Cardiac muscle cell (in vitro differentiated cells and primary cell): ENCODE measurements at places on chromosomes 13 and 19. TPM values are rescaled to one million over a fixed set of nuclear protein-coding genes. Genes with fewer than 3 reads are reported as not detected.
A peak's percentile ranks its signal among the peaks of the same experiment; 100 is the strongest.

The ZSCAN1 gene
- total RNA-seq = 31.9 and 38.4 TPM in 2 replicates

The CNFN gene
- total RNA-seq = 0.95 and 8.2 TPM in 2 replicates

The AMER2 gene
- under 0.01 and 0.09 TPM in 2 replicates for total RNA-seq

The SLC25A23 gene
- 157 and 207 TPM in 2 replicates for total RNA-seq

The GPR42 gene
- 0.33 and 0.42 TPM in 2 replicates for total RNA-seq

The SHISA7 gene
- total RNA-seq = not detected in 2 replicates

The ZNF737 gene
- total RNA-seq = 16.3 and 18.7 TPM in 2 replicates

The TDRD3 gene
- total RNA-seq = 20.1 and 29.5 TPM in 2 replicates

The ANGPTL8 gene
- total RNA-seq = 1.5 TPM in 1 of 2 replicates, not detected in the other

The RAB3A gene
- total RNA-seq = 11.3 and 13.0 TPM in 2 replicates

The ATP1A3 gene
- 4.5 and 6.1 TPM in 2 replicates for total RNA-seq

The CGB3 gene
- total RNA-seq = not detected in 2 replicates

DNA sequence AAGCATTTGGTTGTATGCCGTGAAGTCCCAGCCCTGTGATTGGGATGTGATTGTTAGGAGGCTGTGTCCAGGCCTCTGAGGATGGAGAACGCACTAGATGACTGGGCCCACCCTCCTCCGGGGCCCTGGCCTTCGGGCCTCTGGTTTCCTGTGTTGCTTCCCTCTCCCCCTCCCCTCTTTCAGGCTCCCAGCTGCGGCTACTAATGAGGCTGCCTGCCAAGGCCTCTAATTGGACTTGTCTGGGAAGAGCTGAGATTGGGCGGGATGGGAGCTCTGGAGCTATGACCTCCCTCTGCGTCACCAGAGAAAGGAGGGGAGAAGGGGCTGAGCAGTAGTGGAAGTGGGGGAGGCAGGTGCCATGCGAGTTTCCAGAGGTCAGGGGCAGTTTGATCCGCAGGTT is 9.9 kb downstream of the PTH2 start:
- H3K36me3 ChIP-seq = no peaks in the 10 kb centered on the region
- H3K4me1 ChIP-seq = peaks cover 14% of the 10 kb centered on the region
- no peak for DNase-seq
- H3K27me3 ChIP-seq = no peaks in the 10 kb centered on the region
- H3K4me3 ChIP-seq = no peak overlapping the region

GRCh38 chr13:71316792-71317363 is 550.1 kb downstream of the DACH1 start:
- H3K27me3 ChIP-seq = no peaks in the 10 kb centered on the region
- no peaks in the 10 kb centered on the region for H3K36me3 ChIP-seq
- H3K4me1 ChIP-seq = no peaks in the 10 kb centered on the region
- no peak overlapping the region for H3K4me3 ChIP-seq
- no peak for DNase-seq

DNA sequence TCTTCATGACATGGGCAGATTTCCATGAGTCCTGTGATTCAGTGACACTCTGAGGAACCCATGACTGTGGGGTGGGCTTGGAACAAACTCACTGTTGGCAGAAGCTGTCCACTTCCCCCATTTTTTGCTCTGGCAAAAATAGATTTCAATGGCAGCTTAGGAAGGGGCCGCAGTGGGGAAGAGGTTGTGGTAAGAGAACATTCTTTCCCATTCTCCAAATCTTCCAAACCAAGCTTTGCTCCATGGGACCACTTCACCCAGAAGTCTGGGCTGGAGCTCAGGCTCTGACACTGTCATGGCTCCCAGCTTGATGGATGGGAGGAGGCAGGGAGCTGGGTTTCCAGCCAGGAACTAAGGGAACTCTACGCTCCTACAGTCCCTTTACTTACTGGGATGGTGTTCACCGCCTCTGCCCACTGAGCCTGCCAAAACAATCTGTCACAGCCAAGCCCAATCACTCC is 24.9 kb upstream of the MEDAG start:
- no peaks in the 10 kb centered on the region for H3K4me1 ChIP-seq
- no peaks in the 10 kb centered on the region for H3K27me3 ChIP-seq
- no peak for DNase-seq

DNA sequence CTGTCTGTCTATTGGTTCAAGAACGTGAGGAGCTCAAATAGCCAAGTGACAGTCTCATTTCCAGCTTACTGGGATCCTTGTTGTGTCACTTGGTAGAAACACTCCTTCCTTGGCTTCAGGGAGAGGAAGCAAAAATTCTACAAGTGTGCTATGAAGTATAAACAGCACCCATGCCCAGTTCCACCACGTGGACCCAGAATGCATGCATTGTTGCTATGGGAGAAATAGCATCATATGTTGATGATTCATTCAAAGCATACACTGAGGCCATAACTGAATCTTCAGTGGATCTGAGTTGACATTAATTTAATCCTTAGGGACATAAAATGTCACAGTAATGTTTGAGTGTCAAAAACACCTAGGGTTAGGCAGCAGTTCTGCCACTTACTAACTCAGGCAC is 199.0 kb upstream of the RXFP2 start:
- no peak for DNase-seq
- no peak overlapping the region for H3K27ac ChIP-seq
- no peaks in the 10 kb centered on the region for H3K27me3 ChIP-seq
- H3K4me1 ChIP-seq = no peaks in the 10 kb centered on the region
- no peaks in the 10 kb centered on the region for H3K36me3 ChIP-seq
- no peak overlapping the region for H3K4me3 ChIP-seq

DNA sequence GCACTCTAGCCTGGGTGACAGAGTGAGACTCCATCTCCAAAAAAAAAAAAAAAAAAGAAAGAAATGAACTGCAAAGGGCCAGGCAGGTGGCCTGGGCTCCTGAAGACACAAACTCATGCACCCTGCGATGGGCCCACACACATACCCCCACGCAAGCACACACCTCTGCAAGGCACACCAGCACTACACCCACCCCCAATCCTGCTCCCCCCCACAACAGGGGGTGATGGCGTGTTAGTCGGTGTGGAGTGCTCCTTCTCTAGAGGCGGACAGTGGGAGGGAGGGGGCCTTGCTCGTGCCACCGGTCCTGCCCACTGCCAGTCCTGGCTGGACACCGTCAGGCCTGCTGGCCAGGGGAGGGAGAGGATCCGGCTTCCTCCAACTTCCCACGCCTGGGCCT is 1.6 kb upstream of the SLC8A2 start:
- no peak overlapping the region for H3K4me3 ChIP-seq
- no peaks in the 10 kb centered on the region for H3K27me3 ChIP-seq
- H3K4me1 ChIP-seq = peaks cover 3% of the 10 kb centered on the region
- H3K27ac ChIP-seq = no peak overlapping the region
- no peaks in the 10 kb centered on the region for H3K36me3 ChIP-seq

DNA sequence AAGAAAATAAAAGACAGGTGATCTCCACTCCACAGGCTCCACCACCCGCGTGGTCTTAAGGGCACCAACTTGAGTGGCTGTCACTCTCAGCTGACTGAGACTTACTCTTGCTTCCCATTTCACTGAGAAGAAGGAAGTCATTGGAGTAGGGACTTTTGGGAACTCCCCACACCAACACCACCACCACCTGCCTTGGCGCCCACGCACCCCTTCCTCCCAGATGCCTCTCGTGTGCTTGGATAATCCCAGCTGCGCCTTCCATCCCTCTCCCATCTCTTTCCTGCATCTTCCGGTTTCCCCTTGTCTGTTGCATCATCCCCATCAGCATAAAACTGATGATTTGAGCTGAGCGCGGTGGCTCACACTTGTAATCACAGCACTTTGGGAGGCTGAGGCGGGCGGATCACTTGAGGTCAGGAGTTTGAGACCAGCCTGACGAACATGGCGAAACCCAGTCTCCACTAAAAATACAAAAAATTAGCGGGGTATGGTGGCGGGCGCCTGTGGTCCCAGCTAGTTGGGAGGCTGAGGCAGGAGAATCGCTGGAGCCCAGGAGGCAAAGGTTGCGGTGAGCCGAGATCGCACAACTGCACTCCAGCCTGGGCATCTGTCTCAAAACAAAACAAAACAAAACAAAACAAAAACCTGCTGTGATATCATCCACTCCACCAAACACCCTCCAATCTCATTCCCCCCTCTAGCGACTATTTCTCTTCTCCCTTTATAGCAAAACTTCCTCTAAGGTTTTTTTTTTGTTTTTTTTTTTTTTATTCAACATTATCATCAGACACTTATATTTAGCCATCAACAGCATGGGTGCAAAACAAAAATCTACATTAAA is 25.5 kb downstream of the AP2S1 start:
- no peak overlapping the region for H3K27ac ChIP-seq
- H3K36me3 ChIP-seq = no peaks in the 10 kb centered on the region
- DNase-seq = no peak

GRCh38 chr13:101881593-101881992 is 429.1 kb downstream of the ITGBL1 start:
- H3K27me3 ChIP-seq = peaks cover 2% of the 10 kb centered on the region
- no peak overlapping the region for H3K27ac ChIP-seq
- H3K4me1 ChIP-seq = no peaks in the 10 kb centered on the region
- no peak overlapping the region for H3K4me3 ChIP-seq

GRCh38 chr19:18961767-18962620 is 21.0 kb upstream of the HOMER3 start:
- H3K4me3 ChIP-seq = no peak overlapping the region
- no peaks in the 10 kb centered on the region for H3K4me1 ChIP-seq
- no peaks in the 10 kb centered on the region for H3K36me3 ChIP-seq
- peaks cover 14% of the 10 kb centered on the region for H3K27me3 ChIP-seq
- H3K27ac ChIP-seq = no peak overlapping the region

DNA sequence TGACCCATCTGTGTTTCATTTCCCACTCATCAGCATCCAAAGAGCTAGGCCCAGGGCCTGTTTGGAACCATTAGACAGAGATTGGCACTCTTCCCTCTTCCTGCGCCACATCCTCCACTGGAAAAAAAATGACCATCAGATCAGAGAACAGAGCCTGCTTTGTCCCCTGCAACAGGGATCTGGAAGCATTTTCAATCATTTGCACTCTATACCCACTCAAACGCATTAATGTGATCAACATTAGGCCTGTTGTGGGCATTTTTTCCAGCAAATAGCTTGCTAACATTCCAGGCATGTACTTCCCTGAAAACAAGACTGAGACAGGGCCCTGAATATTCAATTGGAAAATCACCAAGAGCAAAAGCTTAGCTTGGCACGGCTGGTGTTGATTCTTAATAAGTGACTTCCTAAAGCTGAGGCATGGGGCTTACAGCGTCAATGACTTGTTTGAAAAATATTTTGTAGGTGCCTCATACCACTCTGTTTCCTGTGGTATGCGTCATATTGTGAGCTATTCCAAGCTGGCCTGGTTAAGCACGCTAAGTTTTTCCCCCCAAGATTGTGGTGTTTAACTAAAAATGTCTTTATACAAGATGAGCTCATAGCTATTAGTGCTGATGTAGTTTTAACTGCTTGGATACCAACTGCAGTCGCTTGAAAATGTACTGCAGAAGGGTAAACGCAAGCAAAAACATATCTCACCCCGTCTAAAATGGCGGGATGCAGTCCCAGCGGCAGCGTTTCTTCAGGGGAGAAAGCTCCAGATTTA is 404.4 kb downstream of the SPRY2 start:
- no peaks in the 10 kb centered on the region for H3K36me3 ChIP-seq
- H3K27ac ChIP-seq = no peak overlapping the region
- H3K4me1 ChIP-seq = no peaks in the 10 kb centered on the region
- peak; percentile 98 for DNase-seq

GRCh38 chr13:48126944-48127830 is 32.3 kb upstream of the MED4 start:
- H3K27me3 ChIP-seq = no peaks in the 10 kb centered on the region
- H3K27ac ChIP-seq = no peak overlapping the region
- H3K36me3 ChIP-seq = no peaks in the 10 kb centered on the region
- DNase-seq = peak; percentile 71

- H3K4me3 ChIP-seq = no peak overlapping the region
- no peaks in the 10 kb centered on the region for H3K27me3 ChIP-seq
- H3K4me1 ChIP-seq = no peaks in the 10 kb centered on the region
- no peak for DNase-seq
- H3K27ac ChIP-seq = no peak overlapping the region
Measured at GRCh38 chr13:35343417-35343816, 133.1 kb downstream of the MAB21L1 start.

- no peaks in the 10 kb centered on the region for H3K36me3 ChIP-seq
- peak overlapping the region; percentile 74 for H3K27ac ChIP-seq
- H3K4me1 ChIP-seq = peaks cover 10% of the 10 kb centered on the region
- peak; percentile 80 for DNase-seq
Measured at GRCh38 chr13:50124536-50125303, 109.5 kb downstream of the KCNRG start.

- no peak for DNase-seq
- H3K27ac ChIP-seq = no peak overlapping the region
- H3K36me3 ChIP-seq = no peaks in the 10 kb centered on the region
Measured at GRCh38 chr13:39403106-39403505, 199.9 kb downstream of the LHFPL6 start.

- no peak for DNase-seq
- no peaks in the 10 kb centered on the region for H3K36me3 ChIP-seq
- H3K27me3 ChIP-seq = no peaks in the 10 kb centered on the region
- peak overlapping the region; percentile 40 for H3K27ac ChIP-seq
- H3K4me3 ChIP-seq = no peak overlapping the region
Measured at GRCh38 chr13:43153436-43154090, 130.2 kb downstream of the DNAJC15 start.

GRCh38 chr19:1028062-1028926 is 1.9 kb downstream of the CNN2 start:
- peak; percentile 98 for DNase-seq
- H3K4me1 ChIP-seq = no peaks in the 10 kb centered on the region
- peak overlapping the region; percentile 100 for H3K27ac ChIP-seq
- H3K27me3 ChIP-seq = no peaks in the 10 kb centered on the region
- H3K36me3 ChIP-seq = peaks cover 19% of the 10 kb centered on the region

GRCh38 chr19:47247308-47247990 is 8.9 kb upstream of the CCDC9 start:
- H3K27ac ChIP-seq = no peak overlapping the region
- no peaks in the 10 kb centered on the region for H3K4me1 ChIP-seq
- peaks cover 1% of the 10 kb centered on the region for H3K27me3 ChIP-seq

DNA sequence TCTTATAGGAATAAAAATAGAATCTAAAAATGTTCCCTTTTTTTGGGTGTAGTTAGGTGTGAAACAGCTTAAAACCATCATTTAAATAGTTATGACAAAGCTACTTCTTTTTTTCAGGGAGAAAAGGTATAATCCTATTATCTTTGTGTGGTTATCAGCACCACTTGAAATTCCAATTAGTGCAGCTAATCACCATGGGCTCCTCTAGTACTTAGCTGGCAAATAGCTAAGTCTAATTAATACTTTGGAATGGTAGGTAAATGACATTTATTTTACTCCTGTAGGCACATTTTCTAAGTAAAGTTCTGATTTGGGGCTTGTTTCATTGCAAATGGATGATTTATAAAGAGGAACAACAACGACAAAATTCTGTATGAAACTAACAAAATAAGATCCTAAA is 132.6 kb downstream of the OLFM4 start:
- no peak overlapping the region for H3K4me3 ChIP-seq
- peaks cover 6% of the 10 kb centered on the region for H3K4me1 ChIP-seq
- no peak overlapping the region for H3K27ac ChIP-seq
- no peak for DNase-seq

GRCh38 chr13:51902776-51903175 is 41.0 kb downstream of the CCDC70 start:
- peaks cover 3% of the 10 kb centered on the region for H3K27me3 ChIP-seq
- no peak overlapping the region for H3K4me3 ChIP-seq
- no peak for DNase-seq

DNA sequence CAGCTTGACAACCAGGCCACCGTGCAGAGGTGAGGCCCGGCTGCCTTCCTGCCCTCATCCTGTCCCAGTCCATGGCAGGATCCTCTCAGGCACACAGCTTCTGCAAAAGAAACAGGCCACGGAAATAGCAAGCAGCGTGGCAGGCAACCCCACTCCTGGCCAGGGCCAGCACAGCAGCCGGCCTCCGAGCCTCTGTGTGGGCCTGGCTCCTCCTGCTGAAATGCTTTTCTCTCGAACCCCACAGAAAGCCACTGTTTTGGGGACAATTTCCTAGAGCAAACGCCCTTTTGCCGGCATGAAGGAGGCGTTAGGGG is 39.5 kb upstream of the F7 start:
- H3K4me3 ChIP-seq = no peak overlapping the region
- no peaks in the 10 kb centered on the region for H3K36me3 ChIP-seq
- H3K27me3 ChIP-seq = no peaks in the 10 kb centered on the region
- no peaks in the 10 kb centered on the region for H3K4me1 ChIP-seq
- no peak overlapping the region for H3K27ac ChIP-seq
